Adipocyte (in vitro differentiated cells): ENCODE measurements at places on chromosomes 3 and 15.
A peak's percentile ranks its signal among the peaks of the same experiment; 100 is the strongest.

- DNase-seq = no peak
These were observed 80.2 kb downstream of the ZNF280D start for GRCh38 chr15:56653107-56653506.

- peak; percentile 100 for DNase-seq
These were observed at the start of gene SMAD6 for GRCh38 chr15:66702035-66702786. TSS of gene SMAD6 (plus strand) at chr15:66702236. CDS start at chr15:66703259, 1,023 bp downstream.

GRCh38 chr3:184177331-184177731 is 2.7 kb downstream of the AP2M1 start:
- peak; percentile 63 for DNase-seq

GRCh38 chr3:88189361-88189810 is 39.6 kb downstream of the C3orf38 start:
- DNase-seq = no peak

DNA sequence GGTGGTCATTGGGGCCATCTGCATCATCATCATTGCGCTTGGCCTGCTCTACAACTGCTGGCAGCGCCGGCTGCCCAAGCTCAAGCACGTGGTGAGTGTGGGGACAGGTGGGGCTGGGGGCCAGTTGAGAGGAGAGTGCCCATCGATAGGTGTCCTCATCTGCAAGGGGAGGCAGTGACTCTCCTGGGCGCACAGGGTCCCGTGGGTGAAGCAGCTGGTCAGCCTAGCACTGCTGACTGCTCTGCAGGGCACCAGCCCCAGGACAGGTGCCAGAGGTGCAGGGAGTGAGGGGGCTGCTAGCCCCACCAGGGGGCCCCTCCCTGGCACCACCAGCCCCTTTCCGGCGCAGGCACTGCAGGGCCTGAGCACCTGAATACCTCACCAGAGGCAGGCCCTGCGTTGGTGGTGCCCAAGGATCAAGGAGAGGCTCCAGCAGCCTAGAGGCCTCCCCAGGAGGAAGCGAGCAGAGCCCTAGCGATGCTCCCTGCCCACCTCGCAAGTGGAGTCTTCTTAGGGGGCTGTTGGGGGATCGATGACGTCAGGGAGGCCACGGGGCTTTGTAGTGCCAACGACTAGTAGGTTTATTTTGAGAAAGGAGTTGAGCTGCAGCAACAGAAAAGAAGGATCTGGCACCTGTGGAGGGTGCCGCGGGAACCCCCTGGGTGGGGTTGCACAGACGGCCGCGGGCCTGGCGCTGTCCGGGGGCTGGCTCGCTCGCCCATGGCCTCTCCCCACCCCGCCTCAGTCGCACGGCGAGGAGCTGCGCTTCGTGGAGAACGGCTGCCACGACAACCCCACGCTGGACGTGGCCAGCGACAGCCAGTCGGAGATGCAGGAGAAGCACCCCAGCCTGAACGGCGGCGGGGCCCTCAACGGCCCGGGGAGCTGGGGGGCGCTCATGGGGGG is 976 bp upstream of the ABTB1 start:
- no peak for DNase-seq

- DNase-seq = peak; percentile 58
These were observed 60.0 kb downstream of the NMNAT3 start for GRCh38 chr3:139617672-139618268.

DNA sequence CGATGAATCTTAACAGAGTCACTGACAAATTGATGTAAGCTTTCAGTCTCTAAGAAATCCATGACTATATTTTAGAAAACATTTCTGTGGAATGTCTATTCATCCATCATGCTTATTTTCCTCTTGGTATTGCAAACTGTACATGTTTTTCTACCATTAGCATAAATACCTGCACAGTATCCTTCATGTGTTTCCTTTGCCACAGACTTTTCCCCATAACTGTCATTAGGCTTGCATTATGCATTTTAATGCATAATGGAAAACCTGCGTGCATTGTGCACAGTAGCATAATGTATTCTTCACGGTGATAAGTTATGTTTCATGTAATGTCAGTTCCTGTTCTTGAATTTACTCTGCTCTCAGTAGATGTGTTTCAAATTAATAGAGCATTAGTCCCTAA is 403.1 kb upstream of the EPHA3 start:
- no peak for DNase-seq

DNA sequence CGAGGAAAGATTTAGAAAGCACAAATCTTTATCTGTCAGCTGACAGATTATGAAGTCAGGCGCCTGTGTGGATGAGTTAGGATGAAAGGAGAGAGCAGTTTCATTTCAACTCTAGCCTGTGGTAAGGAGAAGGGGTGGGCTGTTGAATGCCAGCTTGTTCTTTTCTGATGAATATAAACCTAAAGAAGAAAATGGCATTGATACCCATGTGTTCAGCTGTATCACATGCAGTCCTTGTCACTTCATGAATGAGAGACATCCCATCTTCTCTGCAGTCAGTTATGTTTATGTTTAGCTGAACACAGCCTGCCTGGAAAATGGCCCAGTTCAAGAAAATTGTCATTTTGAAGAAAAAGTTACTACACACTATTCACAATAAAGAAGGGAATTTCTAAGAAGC is 345.7 kb upstream of the RBMS3 start:
- no peak for DNase-seq

GRCh38 chr3:63199606-63200005 is 78.5 kb upstream of the SYNPR start:
- DNase-seq = no peak

DNA sequence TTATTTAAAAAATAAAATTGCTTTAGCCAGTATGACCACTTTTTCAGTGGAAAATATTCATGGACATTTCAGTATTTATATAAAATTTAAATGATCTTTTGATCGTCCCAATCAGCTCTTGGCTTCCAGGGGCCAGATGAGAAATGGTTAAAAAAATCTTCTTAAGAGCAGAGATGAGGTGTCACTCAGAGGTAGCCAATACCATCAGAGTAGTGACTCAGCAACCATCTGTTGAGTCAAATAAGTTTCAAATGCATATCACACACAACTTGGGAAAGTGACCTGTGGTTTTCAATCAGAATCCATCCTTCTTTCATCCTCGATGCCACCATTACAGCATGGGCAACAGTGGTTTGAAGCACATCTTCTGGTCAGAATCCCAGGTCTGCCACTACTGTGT is 958.8 kb upstream of the NR2F2 start:
- DNase-seq = no peak

DNA sequence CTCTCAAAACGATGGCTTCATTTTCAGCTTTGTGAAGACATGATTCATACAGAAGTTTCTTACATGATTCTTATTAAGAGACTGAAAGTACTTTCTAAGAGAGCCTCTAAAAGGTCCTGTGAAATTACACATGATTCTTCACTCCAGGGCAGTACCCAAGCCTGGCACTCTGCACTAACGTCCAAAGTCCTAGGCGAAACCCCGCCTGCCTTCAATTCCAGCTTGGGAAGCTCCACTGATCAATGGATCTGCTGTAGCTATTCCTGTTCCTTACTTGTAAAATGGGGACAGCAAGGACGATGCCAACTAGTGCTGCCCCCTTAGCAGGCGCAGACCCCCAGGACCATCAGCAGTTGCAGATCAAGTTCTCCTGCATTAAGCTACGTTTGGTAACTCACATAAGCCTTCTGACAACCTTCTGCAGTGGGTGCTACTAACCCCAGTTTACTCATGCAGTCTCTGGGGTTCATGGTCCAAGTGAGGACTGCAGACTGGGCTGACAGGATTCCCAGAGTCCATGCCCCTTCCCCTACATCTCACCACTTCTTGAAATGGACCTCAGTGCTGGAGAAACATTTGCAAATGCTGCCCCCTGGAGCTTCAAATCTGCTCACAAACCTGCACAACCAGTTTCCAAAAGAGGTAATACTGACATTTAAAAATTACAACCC is 10.6 kb downstream of the CHCHD4 start:
- no peak for DNase-seq

- DNase-seq = no peak
These were observed 25.8 kb upstream of the SCAANT1 start for GRCh38 chr3:63937661-63938651.

DNA sequence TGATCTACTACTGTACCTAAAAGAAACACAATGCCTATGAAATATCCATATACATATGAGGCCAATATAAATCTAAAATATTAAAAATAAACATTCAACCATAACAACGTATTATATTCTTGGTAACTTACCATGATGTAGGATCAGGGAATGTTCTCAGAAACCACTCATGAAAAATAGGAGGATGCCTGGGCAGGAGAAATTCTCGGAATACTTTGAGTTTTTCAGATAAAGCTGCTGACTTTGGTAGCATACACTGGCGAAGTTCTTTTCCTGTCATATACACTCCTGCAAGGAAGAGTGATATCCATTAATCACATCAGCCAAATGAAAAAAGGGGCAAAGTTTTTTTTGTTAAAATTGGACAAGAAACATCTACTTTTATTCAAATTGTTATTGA is 11.3 kb upstream of the XRN1 start:
- no peak for DNase-seq

DNA sequence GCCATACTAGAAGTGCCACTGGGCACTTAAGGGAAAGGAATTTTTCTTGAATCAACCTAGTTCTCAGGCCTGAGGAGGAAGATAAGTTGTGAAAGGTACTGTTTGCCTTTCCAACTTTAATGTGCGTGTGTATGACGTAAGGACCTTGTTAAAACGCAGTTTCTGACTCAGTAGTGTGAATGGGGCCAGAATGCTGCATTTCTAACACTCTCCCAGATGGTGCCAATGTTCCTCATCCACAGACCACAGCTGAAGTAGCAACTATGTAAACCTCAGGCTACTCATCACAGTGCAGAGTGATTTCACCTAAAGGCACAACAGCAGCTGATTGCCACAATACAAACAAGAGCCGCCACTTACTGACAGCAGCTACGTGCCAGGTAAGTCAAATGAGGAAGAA is 103.6 kb downstream of the OTOL1 start:
- DNase-seq = no peak

GRCh38 chr3:95899494-95899893 is 914.9 kb upstream of the EPHA6 start:
- DNase-seq = peak; percentile 26

- DNase-seq = no peak
These were observed 63.6 kb downstream of the OSTN start for GRCh38 chr3:191262650-191263049.

DNA sequence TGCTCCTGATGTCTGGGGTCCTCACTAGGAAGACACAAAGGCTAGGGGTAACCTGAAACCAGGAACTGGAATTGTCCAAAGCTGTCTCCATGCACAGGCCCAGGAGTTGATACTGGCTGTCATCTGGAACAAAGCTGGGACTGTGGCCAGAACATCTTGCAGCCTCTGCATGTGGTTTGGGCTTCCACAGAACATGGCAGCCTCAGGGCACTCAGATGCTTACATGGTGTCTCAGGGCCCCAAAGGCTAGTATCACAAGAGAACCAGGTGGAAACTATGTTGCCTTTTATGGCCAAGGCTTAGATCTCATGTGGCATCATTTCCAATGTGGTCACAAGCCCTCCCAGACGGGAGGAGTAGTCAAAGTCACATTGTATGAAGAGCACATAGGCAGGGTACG is 335.2 kb upstream of the TRIM42 start:
- DNase-seq = no peak

- DNase-seq = no peak
These were observed 184.0 kb upstream of the SATB1 start for GRCh38 chr3:18609187-18609586.
